ENCODE measurements at places on chromosomes 3 and 15.

DNA sequence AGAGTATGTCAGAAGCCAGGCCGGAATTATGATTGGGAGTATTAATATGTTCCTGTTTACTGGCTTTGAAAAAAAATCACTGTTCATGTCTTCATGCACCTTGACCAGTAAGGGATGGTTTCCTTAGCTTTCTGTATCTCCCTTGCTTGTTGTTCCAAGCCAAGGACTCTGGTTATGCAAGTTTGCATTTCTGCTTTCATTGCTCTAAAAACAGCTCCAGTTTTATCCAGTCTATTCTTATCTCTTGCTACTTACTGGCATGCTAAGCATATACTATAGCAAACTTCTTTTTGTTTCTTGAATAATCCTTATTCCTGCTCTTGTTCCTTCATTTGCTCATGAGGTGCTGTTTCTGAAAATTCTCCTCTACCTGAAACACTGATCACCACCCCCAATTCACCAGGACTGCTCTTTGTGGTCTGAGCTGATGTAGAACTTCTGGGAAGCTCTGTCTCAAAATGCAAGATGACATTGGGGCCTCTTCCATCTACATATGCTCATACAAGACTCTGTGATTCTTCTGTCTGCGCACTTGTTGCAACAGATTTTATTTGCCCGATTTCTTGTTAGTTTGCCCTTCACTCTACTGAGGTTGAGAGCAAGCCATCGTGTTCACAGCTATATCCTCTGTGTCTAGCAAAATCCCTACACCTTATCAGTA, 173.0 kb downstream of the EBLN2 start:
- no peak for DNase-seq

DNA sequence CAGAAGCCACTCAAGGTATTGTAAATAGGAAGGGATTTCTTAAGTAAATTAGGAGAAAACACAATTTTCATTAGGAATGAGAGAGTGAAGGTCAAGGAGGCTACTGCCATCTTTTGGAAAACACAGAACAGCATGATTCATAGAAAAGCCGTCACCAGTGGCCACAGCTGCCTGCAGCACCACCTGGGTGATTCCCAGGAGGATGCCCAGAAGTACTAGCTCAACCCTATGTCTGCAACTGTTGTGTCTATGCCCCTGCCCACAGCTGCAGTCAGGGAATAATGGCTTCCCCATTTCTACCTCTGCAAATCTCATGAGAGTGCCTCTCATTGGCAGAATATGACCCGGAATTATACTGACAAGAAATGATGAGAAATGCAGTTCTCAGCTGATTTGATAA, 300.0 kb downstream of the IGSF11 start:
- DNase-seq, result no peak

DNA sequence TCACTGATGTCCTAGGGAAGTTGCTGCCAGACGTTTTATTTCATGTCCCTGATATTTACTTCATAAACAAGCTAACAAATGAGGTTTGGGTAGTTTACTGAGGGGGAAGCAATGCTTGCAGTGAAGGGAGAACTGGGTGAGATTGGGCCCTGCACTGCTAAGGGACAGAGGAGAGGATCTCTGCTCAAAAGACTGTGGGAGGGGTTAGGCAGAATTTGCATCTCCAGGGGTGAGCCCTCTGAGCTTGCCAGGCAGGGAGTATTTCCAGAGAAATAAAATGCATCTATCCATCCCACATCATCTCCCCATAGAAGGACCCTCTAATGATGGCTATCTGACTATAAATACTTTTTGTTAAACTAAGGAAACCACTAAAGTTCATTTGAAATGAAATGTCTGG, 215.6 kb downstream of the CBLB start:
- DNase-seq, result no peak

DNA sequence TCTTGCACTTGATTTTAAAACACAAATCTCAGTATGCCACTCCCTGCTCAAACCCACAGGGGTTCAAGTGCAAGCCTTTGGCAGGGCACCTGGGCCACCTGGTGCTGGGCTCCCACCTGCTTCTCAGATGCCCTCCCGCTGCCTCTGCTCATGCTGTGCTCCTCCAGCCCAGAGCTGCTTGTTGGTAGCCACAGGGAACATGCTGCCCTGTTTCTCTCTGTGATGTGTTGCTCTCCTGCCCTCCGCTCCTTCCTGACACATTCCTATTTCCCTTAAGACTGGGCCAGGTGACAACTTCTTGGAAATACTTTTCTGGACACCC, 27.1 kb upstream of the KY start:
- no peak for DNase-seq

DNA sequence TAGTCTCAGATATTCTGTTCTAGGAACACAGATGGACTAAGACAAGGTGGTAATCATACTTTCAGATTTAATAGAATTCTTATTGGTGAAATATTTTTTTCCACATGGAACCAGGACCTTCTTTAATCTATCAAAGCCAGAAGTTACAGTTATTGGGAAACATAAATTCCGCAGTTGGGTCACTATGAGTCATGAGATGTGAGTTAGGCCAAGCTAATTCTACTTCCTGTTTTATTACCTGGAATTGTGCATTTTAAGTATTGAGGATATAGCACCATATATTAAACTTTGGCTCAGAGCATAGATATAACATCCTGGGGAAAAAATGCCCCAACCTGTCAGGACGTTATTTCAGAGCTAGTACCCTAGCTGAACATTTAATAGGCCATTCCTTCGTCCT, 96.4 kb upstream of the P3H2 start:
- no peak for DNase-seq

DNA sequence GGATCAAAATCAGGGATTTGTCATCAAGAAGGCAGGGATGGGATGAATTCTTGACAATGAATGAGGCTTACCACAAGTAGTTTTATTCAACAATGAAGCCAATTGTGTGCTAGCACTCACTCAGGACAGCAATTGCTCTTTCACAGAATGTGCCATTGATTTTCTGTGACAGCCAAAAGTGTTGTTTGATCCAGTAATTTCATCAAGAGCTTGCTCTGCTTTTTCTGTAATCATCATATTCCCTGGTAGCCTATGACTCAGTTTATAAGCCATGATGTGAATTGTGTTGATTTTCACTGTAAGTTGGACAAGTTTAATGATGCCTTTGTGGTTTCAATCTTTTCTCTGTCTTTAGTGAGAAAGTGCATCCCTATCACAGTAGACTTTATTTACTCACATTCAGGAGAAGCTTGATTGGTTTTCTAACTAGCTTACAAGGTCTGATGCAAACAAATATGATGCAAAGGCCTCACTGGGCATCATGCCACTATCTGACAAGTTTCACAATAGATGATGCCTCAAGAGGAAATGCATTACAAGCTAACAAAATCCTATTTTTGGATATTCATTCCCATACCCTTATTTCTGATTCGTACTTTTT, 13.6 kb upstream of the CSRNP1 start:
- DNase-seq, result no peak

GRCh38 chr15:83081256-83082014, 14.4 kb upstream of the BTBD1 start:
- DNase-seq, result no peak

DNA sequence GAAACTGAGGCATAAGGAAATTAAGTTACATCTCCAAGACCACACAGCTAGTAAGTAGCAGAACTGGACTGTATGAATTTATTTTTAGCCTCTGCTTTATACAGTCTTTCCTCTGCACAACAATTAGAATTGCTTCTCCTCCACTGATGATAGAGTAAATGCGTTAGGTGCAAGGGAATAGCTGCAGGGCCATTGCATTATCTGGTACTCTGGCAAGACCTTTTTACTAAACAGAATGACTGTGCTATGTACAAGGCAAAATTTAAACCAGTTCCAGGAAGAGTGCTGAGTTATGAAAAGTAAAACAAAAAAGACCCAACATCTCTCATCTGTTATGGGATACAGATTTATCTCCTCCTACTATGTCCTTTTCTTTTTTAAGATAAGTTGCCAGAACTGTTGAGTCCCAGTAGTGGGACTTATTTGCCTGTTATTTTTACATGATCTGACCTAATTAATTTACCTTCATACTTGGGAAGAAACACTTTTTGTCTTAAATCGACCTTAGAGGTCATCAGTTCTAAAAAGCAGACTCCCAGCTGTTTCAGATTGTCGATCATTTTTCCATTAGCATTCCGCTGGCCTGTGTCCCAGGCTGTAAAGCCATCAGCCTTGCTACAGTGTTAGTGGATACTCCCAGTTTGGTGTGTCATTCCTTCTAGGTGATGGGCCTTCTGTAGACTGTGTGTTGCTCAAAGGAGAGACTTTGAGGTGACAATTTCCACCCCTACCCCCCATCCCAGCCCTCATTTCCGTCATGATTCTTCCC, 147.5 kb upstream of the NUDT16 start:
- no peak for DNase-seq

DNA sequence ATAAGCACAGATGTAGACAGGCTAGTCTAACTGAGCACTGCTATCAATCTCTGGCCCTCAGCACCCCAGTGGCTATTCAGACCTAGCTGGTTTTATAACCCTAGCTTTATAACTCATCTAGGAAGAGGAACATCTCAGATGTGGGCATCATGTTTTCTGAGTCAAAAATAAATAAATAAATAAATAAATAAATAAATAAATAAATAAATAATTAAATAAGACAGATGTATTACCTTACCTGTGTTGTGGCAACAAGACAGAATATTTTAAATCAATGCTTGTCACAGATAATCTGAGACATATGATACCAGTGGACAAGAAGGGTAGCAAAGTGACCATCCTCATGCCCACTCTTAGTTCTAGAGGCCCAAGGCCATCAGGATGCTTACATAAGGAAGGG, 52.2 kb downstream of the EFHB start:
- no peak for DNase-seq

- no peak for DNase-seq
Observed at GRCh38 chr3:184619369-184619768, 57.8 kb downstream of the EPHB3 start.

GRCh38 chr3:51677358-51677757, 6.3 kb downstream of the TEX264 start:
- DNase-seq, result no peak

- DNase-seq, result no peak
Observed at GRCh38 chr15:84764989-84765388, 16.6 kb downstream of the ZNF592 start.

DNA sequence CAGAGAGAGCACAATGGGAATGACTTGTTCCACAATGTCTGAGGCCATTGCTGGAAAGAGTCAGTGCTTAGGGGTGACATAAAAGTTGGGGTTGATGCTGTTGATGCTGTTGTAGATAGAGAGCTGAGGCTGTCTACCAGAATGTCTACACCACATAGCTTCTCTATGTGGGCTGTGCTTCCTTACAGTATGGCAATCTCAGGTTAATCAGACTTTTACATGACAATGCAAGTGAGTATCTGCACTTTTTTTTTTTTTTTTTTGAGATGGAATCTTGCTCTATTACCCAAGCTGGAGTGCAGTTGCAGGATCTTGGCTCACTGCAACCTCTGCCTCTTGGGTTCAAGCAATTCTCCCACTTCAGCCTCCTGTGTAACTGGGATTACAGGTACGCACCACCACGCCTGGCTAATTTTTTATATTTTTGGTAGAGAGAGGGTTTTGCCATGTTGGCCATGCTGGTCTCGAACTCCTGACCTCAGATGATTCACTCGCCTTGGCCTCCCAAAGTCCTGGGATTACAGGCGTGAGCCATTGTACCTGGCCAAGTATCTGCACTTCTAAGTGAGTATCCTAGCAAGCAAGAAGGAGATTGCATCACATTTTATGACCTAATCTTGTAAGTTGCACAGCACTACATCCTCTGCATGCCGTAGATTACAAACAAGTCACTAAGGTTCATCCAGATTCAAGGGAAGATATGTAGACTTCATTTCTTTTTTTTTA, 28.7 kb downstream of the DLEC1 start:
- no peak for DNase-seq

DNA sequence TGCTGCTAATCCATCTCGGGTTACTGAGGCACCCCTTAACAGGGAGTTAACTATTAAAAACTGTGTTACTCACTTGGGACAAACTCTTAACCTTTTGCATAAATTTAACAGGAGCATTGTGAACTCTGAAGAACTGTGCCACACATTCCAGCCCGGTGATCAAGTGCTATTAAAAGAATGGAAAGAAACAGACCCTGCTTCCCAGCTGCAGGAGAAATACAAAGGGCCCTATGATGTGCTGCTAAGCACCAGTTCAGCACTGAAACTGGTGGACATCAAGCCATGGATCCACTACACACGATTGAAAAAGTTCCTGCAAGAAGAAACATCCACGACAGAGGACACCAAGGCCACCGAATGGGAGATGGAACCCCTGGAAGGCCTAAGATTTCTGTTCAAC, 114.7 kb upstream of the PLCL2 start:
- DNase-seq, result peak; percentile 42

DNA sequence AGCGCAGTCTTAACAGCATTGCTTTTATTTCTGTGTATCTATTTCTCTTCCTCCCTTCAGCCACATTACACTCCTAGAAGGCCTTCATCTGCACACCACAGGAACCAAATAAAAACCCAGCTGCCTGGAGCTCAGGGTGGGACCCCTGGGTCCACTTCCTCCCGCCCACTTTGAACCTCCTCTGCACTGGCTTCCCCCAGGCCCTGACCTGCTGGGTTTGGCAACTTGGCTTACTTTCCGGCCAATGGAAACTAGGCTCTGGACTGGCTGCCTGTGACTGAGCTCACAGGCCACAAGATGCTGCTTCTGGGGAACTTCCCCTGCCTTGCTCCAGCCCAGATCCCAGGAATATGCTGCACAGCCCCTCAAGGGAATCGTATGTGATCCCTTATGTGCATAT, 89.8 kb downstream of the SEMA5B start:
- no peak for DNase-seq

DNA sequence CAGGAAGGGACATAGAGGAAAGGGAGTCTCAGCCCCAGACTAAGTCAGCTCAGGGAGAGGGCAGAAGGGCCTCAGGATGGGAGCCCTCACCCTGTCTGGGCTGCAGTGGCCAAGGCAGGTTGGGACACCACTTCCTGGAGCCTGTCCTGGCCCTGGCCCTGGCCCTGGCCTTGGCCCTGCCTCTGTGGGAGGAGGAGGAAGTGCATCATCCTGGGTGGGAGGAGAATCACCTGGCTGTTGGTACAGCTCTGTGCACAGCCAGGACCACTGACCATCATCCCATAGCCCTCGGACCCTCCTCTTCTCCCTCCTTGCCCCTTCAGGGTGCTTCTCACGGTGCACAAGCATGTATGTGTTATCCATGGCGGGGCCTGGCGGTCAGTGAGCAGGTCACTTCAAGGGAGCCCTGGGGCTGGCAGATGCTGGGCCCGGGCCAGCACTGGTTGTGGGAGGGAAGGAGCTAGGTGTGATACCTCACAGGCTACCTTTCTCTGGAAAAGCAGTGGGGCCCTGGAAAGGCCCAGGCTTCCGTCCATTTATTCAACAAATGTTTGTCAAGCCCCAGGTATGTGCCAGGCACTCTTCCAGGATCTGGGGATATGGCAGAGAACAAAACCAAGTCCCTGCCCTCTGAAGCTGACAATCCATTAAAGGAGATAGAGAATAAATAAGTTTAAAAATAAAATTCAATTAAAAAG, 8.2 kb upstream of the APEH start:
- no peak for DNase-seq

Measured in urothelium cell line (cell line).